ENCODE measurements at places on chromosomes 2 and 18.
A peak's percentile ranks its signal among the peaks of the same experiment; 100 is the strongest.

DNA sequence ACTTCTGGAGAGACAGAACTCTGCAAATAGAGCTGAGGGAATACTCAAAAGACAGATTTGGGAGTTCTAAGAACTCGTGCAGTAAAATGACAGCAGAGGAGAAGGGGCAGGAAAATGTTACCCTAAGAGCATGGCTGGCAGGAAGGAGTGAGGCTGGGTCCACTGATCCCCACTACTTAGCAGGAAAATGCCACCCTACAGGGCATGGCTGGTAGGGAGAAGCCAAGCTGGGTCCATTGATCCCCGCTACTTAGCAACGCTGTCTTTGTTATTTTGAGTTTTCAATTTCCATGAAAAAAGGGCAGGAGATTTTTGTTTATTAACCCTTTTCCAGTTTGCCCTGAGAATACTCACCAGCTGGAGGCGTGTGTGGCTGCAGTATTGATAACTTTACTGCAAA, 100.3 kb upstream of the TMEM200C start:
- DNase-seq = no peak

GRCh38 chr18:8942909-8943545, 159.5 kb upstream of the NDUFV2 start:
- no peak for DNase-seq

GRCh38 chr2:234550511-234551107, 53.7 kb upstream of the ARL4C start:
- no peak for DNase-seq

- DNase-seq = no peak
These were observed 333.1 kb downstream of the RND3 start for GRCh38 chr2:150154308-150154797.

DNA sequence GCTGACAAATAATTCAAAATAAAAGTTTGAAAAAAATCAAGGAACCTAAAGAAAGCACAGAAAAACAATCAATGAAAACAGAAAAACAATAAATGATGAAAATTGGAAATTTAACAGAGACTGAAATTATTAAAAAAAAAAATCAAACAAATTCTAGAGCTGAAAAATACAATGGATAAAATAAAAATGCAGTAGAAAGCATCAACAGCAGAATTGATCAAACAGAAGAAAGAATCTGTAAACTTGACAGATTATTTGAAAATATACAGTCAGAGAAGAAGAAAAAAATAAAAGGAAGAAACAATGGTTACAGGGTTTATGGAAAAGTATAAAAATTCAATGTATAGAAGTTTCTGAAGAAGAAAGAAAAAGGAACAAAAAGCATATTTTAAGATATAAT, 16.2 kb downstream of the SERPINB4 start:
- no peak for DNase-seq

DNA sequence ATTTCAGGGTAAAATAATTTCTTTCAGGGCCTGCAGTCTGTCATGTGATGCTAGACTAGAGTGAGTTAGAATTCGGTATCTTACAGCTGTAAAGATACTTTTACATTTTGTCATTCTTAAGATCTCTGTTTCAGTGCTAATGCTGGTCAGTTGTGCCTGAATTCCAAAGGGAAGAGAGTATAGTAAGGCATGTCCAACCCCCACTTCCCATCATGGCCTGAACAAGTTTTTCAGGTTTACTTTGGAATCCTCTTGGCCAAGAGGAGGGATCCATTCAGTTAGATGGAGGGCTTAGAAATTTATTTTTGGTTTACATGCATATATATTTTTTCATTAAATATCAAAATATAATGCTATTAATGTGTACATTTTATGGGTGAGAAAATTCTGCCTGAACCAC, 596.6 kb downstream of the XIRP2 start:
- DNase-seq = no peak

- peak; percentile 87 for DNase-seq
These were observed 93.6 kb downstream of the RAPGEF4 start for GRCh38 chr2:172829229-172829628.

- no peak for DNase-seq
These were observed 1.4 kb downstream of the TGIF1 start for GRCh38 chr18:3451183-3451988.

DNA sequence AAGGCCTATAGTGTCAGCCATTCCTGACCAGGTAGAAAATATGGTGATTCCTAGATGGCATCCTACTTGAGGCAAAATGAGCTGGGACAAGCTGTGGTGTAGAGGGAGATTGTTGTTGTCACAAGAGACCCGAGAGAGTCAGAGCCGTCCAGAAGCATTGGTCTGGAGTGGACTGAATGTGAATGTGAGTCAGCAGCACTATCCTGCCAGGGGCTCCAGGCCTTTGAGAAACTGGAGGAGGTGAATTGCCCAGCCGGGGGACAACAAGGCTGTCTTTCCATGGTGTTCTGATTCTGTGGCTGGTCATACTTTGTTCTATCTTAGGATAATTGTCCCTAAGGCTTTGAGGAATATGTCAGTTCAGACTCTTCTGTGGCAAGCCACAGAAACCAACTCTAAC, 29.4 kb upstream of the EIF2AK3 start:
- DNase-seq = no peak

DNA sequence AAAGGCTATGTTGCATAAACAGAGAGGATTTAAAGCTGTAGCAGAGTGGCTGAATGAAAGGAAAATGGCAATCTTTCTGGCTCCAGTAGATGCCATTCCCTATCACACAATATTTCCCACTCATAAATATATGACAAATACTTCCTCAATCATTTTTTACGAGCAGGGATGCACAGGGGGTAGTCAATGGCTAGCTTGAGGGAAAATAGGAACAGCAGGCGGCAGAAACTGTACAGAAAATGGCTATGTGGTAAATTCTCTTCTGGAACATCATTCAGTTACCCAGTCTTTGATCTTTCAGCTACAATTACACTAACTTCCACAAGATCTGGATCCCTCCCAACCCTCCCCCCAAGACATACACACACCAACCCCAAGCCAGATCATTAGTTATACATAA, 127.2 kb downstream of the OLA1 start:
- DNase-seq = no peak

DNA sequence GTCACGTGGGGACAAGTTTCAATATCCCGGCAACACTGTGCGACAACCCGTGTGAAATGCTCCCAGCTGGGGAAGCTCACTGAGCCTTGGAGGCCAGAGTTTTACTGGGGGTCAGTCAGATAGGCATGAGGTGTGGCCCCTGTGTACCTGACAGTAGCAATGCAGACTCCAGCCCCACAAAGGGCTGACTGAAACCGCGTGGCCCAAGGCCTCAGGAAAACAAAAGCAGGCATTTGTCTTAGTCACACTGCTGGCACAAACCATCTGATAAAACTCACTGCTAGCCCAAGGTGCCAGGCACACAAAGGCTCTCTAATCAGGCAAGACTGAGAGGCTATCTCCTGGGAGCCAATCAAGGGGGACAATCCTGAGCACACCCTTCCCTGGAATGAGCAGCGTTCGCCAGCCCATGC, 786.6 kb upstream of the RAB6C start:
- DNase-seq = no peak

GRCh38 chr2:169362894-169363559, 693 bp upstream of the LRP2 start:
- no peak for DNase-seq

DNA sequence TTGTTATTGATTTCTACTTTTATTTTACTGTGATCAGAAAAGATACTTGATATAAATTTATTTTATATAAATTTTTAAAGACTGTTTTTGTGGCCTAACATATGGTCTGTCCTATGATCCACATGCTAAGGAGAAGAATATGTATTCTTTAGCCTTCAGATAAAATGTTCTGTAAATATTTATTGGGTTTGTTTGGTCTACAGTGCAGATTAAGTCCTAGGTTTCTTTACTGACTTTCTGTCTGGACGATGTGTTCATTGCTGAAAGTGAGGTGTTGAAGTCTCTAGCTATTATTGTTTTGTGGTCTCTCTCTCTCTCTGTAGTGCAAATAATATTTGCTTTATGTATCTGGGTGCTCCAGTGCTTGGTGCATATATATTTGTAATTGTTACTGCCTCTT, 30.1 kb downstream of the OXER1 start:
- DNase-seq = no peak

DNA sequence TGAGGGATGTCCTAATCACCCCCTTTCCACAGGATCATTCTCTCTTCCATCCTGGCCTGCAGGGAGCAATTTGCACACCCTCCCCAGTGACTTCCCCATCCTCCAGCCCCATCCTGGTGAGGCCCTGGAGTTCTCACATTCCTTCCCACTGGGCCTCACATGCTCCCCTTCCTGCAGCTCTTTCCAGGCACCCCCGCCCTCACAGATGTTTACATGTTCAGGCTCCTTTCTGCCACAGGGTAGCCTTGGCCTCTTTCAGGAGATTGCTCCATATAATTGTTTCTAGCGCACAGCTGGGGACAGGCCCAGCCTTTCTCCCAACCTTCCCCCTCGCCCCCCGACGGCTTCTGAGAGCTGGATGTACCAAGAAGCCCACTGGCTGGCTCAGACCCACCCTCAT, 288.4 kb upstream of the TRIB2 start:
- no peak for DNase-seq

DNA sequence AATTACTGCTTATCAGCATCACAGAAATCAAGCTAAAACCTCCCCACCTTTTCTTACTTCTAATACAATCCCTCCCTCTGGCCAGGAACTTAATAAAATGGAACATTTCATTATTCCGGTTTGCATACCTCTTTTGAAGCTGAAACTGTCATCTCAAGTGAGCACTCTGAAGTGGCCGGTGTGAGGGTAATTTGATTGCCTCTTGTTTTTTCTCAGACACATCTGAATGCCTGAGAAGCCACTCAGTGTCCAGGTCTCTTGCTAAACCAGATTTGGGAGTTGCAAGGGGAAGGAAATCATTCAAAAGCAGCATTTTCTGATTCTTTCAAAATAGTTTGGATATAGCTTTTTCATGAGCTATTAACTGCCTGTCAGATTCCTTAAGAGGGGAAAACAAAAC, 190.3 kb downstream of the C1D start:
- DNase-seq = no peak

DNA sequence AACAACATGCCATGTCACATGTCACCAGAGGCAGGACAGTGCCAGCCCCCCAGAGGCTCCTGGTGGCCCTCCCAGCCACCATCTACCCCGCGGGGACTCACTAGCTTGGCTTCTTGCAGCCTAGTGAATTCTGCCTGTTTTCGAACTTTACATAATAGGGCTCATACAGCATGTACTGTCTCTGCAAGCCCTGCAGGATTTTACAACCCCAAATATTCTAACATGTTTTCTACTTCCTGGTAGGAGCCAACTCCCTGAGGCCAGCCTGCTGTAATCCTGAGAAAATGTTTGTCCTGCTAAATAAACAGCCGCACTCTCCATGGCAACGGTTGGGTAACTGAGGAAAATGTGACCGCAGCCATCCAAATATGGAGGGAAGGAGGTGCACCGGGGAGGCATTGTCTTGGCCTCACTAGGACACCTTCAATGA, 2.7 kb downstream of the PER2 start:
- peak; percentile 57 for DNase-seq
